Activated CD4-positive, alpha-beta T cell treated with anti-CD3 and anti-CD28 coated beads, Interleukin-2, Interleukin-4, amounts not matched to agents 100 ng/mL and 50 ng/mL, durations not matched to agents 16 hours and 8 hours (primary cell): ENCODE measurements at places on chromosomes 5 and 9.
A peak's percentile ranks its signal among the peaks of the same experiment; 100 is the strongest.

GRCh38 chr9:90991953-90992352 lies 190.3 kb downstream of the SYK start:
- no peak for DNase-seq

DNA sequence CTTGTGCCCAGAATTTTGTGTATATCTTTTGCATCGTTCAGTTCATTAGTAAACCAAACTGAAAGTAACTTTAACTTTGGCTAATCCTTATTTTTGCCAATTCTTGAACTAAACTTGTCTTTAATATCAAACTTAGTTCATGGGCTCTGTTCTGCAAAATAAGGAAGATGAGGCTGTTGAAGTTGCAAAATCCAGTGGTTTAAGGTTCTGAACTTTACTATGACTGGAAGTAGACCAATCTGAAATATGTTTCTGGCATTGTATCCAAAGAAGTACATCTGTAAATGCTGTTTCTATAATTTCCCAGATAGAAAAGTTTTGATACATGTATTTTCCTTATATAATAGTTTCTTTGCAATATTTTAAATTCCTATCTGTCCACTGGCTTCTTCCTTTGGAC lies 238.1 kb downstream of the CETN3 start:
- no peak for DNase-seq

- DNase-seq = no peak
Measured at GRCh38 chr5:51684794-51685355, 301.6 kb downstream of the ISL1 start.

GRCh38 chr5:40831346-40832210 lies 3.4 kb downstream of the RPL37 start:
- peak; percentile 52 for DNase-seq

GRCh38 chr9:125415583-125416460 lies 154.2 kb downstream of the GAPVD1 start:
- DNase-seq = no peak

- DNase-seq = peak; percentile 46
Measured at GRCh38 chr5:148807851-148808250, 18.6 kb upstream of the ADRB2 start.

DNA sequence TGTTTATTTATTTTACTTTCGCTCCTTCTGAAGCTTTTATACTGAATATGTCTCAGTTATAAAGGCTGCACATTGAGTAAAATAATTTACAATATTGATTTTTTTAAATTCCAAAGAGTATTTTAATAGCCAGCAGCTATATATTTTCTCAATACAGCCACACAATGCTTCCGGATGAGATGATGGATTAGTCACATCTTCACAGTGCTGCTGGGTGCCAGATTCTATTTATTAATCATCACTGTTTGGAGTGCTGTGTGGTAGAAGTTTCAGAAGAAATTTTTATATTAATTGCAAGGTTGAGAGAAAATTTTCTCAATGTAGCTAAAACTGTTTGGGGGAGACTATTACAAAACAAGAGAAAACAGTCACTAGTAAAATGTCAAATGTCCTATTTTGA lies 989.8 kb downstream of the TLE4 start:
- DNase-seq = no peak

DNA sequence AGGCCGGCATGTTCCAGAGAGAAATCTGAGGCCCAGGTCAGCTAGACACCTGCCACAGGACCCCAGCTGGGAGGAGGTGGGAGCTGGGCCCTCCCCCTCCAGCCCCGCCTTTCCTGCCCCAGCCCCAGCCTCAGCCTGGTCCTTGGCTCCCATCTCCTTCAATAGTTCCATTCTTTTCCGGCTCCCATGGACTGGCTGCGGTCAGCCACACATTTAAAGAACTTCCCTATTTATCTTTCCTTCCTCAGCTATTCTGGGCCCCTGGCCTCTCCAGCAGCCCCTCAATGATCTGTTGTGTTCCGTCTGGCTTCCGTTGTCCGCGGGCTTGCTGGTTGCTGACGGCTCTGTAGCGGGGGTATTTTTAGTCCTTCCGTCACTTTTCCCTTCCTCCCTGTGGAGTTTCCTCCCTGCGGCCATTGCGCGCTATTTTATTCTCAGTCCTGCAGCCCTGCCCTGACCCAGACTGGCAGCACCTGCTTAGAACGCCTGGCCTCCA lies 73.8 kb downstream of the AMBP start:
- DNase-seq = no peak

DNA sequence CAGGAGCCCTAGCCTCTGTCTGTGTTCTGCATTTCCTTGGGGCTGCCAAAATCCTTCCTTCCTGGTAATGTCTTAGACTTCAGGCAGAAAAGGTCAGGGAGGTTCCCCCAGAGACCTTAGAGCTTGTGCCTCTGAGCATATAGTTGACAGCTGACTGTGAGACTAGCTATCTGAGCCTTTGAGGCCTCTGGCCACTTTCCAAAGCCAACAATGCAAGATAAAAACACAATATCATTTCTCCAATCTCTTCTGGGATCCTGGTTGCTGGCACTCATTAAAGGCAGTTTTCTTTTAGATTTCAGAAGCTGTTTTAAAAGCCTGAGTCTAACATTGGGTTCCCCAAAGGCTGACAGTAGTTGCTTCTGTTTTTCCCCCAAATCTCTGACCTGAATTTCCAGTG lies 13.2 kb upstream of the GLRA1 start:
- no peak for DNase-seq

- no peak for DNase-seq
Measured at GRCh38 chr5:156025656-156026055, 301.3 kb upstream of the SGCD start.

DNA sequence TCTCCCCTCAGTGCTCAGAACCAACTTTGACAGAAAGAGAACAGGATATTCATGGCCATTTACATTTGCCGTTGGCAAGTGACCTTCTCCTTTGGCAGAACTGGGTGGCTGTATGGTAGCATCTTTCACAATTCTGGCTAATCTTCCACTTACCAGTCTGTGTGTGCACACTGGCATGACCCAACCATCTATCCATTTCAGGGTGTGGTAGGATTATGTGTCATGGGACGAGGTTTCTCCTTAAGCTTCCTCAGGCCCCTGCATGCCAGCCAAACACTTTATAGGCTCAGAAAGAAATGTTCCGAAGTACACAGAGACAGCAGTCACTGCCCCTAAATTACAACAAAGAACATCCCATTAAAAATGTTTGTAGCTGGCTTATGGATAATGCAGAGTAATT lies 497.1 kb downstream of the NFIB start:
- DNase-seq = no peak

- DNase-seq = no peak
Measured at GRCh38 chr5:136051486-136052220, 22.9 kb downstream of the TGFBI start.

GRCh38 chr5:14816999-14817761 lies 54.4 kb downstream of the ANKH start:
- peak; percentile 74 for DNase-seq

GRCh38 chr9:109497226-109498153 lies 617 bp downstream of the PTPN3 start:
- DNase-seq = no peak

- DNase-seq = peak; percentile 75
Measured at GRCh38 chr5:18745988-18746615, 1111.8 kb downstream of the TAF11L14 start.

GRCh38 chr5:128271859-128272464 lies 188.4 kb downstream of the SLC12A2 start:
- no peak for DNase-seq

- DNase-seq = peak; percentile 45
Measured at GRCh38 chr5:43396762-43397304, 15.4 kb downstream of the CCL28 start.

DNA sequence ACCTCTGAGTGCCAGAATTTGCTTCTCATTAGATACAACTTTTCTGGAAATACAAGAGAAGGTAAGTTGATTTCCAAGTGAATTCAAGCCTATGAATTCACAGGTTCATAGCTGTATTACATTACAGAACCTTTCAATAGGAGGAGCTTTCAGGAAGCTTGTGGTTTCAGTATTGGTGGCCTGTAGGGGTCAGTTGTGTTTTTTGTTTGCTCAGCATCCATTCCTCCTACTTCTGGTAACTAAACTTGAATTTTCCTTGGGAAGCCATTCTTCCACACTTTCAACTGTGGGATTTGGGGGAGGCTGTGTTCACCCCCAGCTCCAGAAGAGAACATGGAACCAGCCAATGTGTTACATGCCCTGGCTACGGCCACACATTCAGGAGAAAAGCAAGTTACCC lies 5.6 kb upstream of the CYSTM1 start:
- DNase-seq = no peak

- DNase-seq = no peak
Measured at GRCh38 chr5:118598311-118598710, 390.0 kb downstream of the DTWD2 start.

DNA sequence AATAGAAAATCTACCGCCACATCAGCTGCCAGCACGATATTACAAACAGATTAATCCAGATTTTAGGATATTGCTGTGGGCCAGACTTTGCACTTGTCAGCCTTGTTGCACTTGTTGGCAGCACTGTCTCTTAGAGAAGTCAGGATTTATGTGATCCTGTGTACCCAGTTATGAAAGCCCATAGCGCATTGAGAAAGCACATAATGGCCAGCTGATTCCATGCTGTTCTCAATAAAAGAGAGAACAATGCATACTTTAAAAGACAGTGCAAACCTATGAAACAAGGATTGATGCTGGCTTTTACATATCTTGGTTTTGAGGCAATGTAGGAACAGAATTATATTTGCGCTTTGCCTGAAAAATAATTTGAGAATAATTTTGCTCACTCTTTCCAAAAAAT lies 140.8 kb downstream of the CEP120 start:
- no peak for DNase-seq

GRCh38 chr9:122356627-122357026 lies 14.2 kb upstream of the PTGS1 start:
- no peak for DNase-seq

GRCh38 chr5:67153292-67153691 lies 43.3 kb downstream of the CD180 start:
- no peak for DNase-seq

DNA sequence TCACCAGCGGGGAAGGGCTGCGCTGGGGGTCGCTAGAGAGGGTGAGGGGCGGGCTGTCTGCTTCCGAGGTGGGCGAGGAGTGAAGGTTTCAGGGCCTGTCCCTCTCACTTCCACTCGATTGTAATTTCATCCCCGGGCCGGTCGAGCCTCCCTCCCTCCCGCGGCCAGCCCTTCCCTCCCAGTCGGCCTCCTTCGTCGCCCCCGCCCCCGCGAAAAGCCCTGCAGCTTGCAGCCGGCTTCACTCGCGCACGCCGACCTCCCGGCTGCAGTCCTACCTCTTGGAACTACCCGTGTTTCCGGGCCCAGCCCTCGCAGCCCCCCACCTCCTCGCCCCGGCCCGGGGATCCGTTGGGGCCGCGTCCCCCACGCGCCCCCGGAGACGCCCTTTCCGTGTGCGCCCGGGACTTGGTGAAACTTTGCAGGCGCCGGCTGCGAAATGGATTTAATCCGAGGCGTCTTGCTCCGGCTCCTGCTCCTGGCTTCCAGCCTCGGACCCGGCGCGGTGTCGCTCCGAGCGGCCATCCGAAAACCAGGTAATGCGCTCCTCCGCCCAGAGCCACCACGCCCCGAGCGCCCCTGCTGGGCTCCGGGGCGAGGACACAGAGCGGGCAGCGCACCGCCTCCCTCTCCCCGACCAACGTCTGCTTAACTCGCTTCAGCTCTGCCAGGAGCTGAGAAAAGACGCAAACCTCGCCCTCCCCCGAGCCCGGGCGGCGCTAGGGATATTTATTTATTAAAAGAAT lies at the start of gene EGFLAM:
EGFLAM (plus strand) TSS at position 241 of the 743 bp plus-strand sequence; CDS start at position 437, 196 bp downstream.
- DNase-seq = no peak

DNA sequence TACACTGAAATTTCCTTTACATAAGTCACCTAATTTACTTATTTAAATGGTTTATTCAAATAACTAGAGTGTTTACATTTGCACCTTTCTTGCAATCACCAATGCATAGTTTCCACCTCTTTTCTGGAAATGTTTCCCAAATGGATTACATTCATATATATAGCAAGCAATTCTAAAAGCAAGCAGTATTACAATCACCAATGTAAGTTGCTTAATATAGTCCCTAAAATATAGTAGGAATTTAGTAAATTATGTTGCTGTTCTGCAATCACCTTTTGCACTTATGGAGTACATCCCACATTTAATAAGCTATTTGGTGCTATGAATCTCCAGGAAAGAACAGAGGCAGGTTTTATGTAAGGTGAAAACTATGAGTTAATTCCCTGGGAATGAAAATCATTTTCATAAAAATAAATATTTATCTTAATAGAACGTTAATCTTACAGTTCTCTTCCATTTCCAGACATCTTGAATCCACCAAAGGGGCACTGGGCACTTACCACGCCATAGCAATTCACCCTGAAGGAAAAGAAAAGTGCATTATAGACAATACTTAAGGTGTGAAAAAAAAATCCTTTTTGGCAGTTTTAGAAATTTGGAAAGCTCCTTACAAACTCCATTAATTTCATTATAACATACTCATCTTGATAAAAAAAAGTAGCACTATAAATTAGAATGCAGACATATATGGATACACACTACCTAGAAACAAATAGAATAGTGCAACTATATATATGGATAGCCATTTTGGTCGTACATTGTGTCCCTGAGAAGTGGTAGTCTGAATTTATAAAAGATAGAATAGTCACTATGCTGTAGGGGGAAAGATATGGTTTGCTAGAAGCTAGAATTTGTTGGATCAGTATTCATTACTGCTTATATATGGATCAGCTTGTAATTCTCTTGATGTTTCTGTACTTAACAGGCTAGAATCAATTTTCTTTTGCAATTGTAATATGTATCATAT lies 47.1 kb downstream of the ALDH1A1 start:
- DNase-seq = no peak

GRCh38 chr5:135391116-135391868 lies 7.7 kb downstream of the MACROH2A1 start:
- DNase-seq = no peak

DNA sequence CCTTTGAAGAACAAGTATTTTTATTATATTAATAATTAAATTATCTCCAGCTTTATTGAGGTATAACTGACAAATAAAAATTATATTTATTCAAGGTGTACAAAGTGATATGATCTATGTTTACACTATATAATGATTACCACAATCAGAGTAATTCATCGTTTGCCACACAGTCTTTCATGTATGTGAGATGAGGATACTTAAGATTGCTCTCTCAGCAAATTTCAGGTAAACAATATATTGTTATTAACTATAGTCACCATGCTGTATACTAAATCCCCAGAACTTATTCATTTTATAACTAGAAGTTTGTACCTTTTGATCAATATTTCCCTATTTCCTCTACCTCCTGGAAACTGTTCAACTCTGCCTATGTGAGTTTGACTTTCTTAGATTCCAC lies 16.7 kb upstream of the CCNO start:
- DNase-seq = no peak

DNA sequence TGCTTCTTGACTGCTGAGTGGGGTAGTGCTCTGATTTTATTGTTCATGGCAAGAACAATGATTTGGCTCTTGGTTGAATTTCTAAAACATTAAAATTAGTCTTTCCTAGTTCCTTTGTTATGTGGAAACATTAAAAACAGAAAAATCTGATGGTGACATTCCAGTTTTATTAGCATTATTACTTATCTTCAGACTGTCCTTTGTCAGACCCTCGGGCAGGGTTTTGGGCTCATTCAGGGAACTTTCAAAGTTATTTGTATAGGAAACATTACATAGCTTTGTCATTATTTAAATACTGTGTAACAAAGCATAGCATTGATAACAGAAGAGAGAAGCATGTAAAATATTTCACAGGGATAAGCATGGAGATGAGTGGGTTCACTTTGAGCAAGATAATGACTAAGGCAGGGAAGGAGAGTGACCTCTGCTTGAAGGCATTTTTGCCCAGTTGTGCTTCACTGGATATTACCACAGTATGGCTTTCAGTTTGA lies 119.9 kb downstream of the KDM4C start:
- no peak for DNase-seq
